ENCODE measurements at places on chromosomes 12 and 14.
A peak's percentile ranks its signal among the peaks of the same experiment; 100 is the strongest.

DNA sequence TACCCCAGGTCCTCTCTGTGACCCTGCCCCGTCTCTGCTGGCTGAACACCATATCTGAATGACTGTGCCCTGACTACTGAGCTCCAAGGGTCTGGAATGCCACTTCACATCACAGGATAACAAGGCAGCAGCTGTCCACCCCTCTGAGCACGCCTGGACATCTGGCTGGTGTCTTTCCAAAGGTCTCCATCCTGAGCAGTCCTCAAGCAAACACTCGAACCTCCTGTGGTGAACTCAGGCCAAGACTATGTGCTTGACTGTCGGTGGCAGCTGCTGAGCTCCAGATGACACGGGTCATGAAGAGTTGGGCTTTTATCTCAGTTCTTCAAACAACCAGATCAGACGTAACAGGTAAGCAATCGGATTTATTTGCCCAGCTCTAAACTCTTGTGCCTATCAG lies 117.2 kb upstream of the BCL2L14 start:
- no peak for DNase-seq

GRCh38 chr12:83092129-83092528 lies 405.4 kb downstream of the TMTC2 start:
- DNase-seq = no peak

GRCh38 chr12:45660330-45660729 lies 69.2 kb upstream of the ARID2 start:
- DNase-seq = no peak

GRCh38 chr12:80864046-80864735 lies 73.5 kb downstream of the LIN7A start:
- no peak for DNase-seq

DNA sequence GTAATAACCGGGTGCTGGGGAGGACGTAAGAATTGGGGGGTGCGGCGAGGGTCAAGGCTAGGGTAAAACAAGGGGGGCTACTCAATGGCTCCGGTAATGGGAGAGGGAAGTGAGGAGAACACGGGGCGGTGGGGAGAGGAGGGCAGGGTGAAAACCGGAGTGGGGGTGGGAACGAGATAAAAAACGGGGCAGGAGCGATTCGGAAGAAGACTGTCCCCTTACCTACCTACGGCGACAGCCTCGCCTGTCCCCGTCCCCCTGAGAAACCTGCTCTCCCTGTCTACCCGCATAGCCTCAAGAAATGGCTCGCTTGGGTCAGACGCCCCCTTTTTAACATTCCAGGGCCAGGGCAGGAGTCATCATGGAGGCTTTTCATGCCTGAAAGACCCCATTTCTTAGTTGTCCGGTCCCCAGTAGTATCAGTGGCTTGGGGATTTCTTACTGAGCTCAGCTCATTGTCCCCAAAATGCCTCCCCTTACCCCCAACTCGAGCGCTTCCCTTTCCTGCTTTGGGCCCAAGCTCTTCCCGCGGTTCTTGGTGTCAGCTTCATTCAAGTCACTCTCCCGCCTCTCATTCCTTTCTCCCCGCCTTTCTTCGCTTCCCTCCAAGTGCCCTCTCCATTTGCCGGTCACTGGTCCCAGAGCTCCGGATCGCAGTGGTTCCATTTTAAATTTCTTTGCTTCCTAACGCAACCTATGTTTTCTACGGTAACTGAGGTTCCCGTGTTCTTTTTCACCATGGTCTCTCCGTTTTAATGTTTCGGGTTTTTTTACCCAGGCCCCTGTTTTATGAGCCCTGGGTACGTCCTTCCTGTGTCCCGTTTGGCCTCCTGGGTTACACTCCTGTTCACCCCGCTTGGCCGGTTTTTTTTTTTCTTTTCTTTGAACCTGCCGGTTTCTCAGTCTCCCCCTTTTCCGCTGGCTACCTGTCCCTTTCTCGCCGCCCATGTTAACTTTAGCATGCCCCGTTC lies 1.2 kb upstream of the WSB2 start:
- DNase-seq = peak; percentile 62

- no peak for DNase-seq
Measured at GRCh38 chr12:124764870-124765580, 98.6 kb downstream of the SCARB1 start.

DNA sequence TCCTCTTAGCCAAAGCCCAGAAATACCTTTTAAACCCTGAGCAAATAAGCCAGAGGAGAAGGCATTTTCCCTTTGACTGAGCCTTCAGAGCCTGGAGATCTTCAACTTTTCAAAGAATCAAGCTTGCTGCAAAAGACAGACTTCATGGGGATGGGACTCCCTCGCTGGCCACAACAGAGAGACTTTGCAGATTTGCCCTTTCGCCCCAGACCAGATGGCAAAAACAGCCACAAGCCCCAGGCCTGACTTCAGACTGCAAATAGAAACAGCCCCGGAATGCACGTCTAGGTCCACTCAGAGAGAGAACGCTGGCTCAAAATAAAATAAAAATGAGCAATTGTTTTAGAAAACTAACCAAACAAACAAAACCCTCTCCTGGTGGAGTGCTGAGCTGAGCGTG lies 114.6 kb upstream of the MED13L start:
- DNase-seq = no peak

GRCh38 chr14:38073641-38074040 lies 134.1 kb upstream of the SSTR1 start:
- no peak for DNase-seq

- no peak for DNase-seq
Measured at GRCh38 chr12:11561411-11561810, 88.1 kb upstream of the ETV6 start.

GRCh38 chr12:49967042-49967776 lies 5.5 kb downstream of the AQP5 start:
- DNase-seq = peak; percentile 91

DNA sequence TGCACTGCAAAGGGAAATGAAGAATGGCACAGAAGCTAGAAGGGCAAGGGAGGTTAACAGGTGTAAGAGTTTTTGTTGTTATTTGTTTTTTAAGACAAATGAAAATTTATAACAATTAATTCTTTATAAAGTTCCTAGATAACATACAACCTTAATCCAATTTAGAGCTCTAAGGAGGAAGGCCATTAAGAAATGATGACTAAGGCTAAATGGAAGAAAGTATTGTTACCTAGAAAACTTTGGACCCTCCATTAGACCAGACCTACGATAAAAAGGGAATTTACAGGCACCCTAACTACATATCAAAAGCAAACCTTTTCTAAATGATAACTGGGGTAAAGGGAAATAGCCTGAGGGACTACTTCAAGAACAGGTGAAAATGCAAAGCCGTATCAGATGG lies 130.8 kb downstream of the PRKD1 start:
- DNase-seq = no peak

GRCh38 chr12:64468966-64469365 lies 17.0 kb downstream of the TBK1 start:
- DNase-seq = no peak

DNA sequence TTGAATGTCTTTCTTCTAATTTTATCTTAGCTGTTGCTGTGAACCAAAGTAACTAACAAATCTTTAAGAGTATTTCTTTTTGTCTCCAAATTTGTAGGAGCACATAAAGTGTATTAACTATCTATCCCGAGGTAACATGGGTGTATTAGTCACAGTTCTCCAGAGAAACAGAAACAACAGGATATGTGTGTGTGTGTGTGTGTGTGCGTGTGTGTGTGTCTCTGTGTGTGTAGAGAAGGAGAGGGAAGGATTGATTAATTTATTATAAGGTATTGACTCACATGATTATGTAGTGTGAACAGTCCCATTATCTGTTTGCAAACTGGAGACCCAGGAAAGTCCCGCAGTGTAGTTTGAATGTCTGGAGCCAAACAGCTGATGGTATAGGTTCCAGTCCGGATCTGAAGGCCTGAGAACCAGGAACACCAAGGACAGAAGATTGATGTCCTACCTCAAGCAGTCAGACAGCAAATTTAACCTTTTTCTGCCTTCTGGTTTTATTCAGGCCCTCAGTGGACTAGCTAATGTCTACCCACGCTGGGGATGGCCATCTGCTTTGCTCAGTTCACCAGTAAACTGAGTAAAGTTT lies 14.4 kb downstream of the G2E3 start:
- no peak for DNase-seq

DNA sequence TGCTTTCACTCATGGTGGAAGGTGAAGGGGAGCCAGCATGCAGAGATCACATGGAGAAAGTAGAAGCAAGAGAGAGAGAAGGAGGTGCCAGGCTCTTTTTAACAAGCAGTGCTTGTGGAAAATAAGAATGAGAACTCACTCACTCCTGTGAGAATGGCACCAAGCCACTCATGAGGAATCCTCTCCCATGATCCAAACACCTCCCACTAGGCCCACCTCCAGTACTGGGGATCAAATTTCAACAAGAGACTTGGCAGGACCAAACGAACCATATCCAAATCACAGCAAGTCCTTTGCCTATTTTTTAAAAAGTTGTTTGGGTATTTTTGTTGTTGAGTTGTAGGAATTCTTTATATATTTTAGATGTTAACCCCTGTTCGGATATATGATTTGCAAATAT lies 245.9 kb upstream of the ARID2 start:
- DNase-seq = no peak

DNA sequence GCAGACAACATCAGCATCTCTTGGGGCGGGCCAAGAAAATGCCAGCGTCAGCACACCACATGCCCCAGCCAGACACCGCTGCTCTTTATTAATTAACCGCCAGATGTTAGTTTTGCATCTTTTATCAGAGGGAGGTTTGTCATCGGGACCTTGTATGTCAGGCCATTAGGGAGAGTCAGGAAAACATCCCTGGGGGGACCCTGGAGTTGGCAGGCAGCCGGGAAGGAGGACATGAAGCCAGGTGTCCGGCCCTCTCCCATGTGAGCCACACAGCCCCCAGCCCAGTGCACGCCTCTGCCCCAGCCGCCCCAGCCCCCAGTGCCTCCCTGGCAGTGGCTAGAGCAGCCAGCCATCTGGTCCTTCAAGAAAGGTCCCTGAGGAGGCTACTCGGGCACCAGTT lies 56.9 kb upstream of the FAM222A start:
- DNase-seq = no peak

- DNase-seq = no peak
Measured at GRCh38 chr12:23221066-23221465, 596.1 kb downstream of the ETNK1 start.

DNA sequence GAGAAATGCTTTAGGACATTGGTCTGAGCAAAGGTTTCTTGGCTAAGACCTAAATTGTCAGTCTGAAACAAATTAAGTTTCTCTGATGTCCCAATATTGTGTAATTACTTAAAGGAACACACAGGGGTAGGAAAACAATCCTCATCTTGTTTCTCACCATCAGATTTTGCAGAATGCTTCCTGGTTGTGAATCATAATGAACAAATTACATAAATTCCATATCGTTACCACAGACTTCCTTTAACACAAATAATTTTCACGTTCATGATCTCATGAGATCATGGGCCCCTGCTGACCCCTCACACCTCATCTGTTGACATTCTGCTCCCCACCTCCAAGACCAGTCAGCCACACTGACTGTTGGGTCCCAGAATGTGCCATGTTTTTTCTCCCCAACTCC lies 194.1 kb downstream of the MON2 start:
- no peak for DNase-seq

DNA sequence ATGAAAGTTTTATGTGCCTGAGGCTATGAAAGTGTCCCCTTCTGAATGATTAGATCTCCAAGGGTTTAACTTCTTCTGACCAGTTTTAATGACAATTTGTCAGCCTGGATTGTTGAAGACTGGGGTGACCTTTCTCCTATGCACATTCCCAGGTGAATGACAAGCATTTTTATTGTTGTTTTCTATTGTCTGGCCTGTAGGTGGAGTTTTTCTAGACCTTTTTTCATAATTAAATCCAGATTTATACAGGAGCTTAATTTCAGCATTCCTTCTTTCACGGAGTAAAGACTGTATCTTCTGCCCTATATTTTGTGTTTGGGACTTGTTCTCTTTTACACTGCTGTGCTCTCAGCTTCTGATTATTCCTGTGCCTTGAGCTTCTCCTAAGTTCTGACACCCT lies 125.0 kb upstream of the FAR2 start:
- DNase-seq = no peak

- no peak for DNase-seq
Measured at GRCh38 chr14:103928011-103928890, at the start of gene TDRD9. Gene TDRD9 (plus strand): TSS chr14:103928456. CDS start chr14:103928510, 54 bp downstream.

DNA sequence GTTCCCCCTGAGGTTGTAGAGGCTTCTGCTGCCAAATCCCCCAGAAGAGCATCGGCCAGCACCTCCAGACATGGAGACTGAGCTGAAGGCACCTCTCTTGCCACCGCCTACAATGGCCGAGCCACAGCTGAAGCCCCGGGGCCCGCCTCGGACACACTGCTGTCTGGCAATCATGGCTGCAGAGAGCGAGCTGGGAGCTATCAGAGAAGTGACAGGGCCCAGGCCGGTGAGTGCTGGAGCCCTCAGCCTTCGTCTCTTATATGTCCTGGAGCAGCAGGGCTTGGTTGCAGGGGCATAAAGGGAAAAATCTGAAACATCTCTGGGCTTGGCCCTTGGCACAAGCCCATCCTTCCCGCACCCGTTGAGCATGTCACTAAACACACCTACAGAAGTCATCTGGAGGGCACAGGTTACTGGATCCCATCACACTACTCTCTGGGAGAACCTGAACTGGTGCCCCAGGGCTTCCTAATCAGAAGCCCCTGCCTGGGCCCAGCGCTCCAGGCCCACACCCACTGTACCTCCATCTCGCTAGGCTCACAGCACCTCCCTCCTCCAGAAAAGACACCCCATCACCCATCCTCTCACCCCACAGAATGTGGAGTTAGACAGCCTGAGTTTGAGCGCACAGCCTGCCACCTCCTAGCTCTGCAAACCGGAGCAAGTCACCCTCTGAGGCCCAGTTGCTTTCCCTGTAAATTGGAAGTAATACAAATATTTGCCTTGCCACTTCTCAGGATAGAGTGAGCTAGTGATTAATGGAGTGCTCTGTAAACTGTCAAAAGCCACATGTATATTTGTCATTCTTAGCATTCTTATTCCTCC lies at the start of gene KRT4:
Gene KRT4 (minus strand): TSS at position 232 of the 825 bp plus-strand sequence. CDS start 58 bp downstream, at position 174.
- DNase-seq = no peak

- DNase-seq = no peak
Measured at GRCh38 chr12:52913431-52913821, 8.6 kb upstream of the KRT8 start.

Data from KBM-7 (cell line).